ENCODE measurements at places on chromosomes 2 and 18.

- H3K27ac ChIP-seq, result no peak overlapping the region
- H3K4me3 ChIP-seq, result no peak overlapping the region
- H3K27me3 ChIP-seq, result no peaks in the 10 kb centered on the region
- no peaks in the 10 kb centered on the region for H3K36me3 ChIP-seq
Observed at GRCh38 chr2:16320716-16321115, 344.9 kb downstream of the CYRIA start.

DNA sequence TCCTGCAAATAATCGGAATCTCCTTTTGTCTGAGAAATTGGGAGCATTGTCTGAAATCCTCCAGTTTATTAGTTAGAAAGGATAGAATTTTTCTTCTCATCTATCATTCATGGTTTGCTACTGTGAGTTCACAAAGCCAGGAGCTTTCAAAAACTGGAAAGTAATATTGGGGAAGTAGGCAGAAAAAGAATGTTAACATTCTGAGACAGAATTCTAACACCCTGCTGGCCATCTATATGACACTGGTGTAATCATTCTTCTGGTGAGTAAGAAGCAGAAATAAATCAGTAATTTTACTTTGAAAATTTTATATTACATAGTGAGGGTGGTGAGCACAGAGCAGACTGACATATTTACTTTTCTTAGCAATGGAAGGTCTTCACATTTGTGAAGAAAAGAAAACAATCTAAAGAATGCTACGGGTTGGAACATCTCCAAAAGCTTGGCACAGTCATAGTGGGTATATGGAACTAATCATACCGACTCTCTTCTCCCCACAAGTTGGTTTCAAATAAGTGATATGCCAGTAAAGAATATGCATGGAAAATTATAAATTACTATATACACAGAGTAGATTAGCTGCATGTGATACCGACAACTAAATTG, 344.9 kb downstream of the LPIN1 start:
- no peak overlapping the region for H3K27ac ChIP-seq
- H3K4me3 ChIP-seq, result no peak overlapping the region
- H3K36me3 ChIP-seq, result peaks cover 1% of the 10 kb centered on the region
- H3K4me1 ChIP-seq, result no peaks in the 10 kb centered on the region

DNA sequence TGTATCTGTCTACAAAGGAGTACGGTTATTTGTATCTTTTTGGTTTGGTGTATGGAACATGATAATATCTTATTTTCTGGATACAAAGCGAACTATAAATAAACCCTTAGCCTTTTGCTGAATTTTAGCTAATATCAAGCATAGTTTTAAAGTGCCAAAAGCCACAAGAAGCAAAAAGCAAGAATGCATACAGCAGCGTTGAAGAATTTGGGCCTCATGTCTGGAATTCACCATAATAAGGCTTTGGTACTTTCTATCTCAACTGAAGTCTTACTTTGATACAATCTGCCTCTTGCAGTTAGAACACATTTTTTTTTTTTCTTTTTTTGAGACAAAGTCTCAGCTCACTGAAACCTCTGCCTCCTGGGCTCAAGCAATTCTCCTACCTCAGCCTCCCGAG, 151.5 kb downstream of the ERBB4 start:
- H3K4me3 ChIP-seq, result no peak overlapping the region
- H3K36me3 ChIP-seq, result no peaks in the 10 kb centered on the region
- H3K27ac ChIP-seq, result no peak overlapping the region
- DNase-seq, result no peak
- no peaks in the 10 kb centered on the region for H3K4me1 ChIP-seq

DNA sequence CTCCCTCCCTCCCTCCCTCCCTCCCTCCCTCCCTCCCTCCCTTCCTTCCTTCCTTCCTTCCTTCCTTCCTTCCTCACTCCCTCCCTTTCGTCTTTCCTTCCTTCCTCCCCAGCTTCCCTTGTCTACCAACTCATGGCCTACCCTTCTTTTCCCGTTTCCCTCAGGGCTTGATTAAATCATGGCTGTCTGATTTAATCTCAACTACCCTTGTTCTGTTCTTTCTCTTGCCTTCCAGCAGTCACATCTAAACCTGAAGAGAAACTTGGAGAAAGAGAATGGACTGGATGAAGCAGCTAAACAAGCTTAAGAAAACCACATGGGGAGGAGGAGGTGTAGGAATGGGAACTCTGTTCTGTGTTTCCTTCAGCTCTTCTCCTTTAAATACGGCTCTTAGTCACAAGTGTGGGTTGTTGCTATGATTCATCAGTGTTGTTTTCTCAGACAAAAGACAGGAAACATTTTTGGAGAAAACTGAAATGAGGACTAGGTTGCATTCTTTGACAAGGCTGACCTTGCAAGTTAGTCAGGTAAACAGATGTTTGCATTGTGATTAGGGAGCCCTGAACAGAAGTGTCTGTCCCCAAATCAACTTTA, 177.9 kb downstream of the LRRTM1 start:
- no peak overlapping the region for H3K27ac ChIP-seq
- no peak overlapping the region for H3K4me3 ChIP-seq
- no peaks in the 10 kb centered on the region for H3K27me3 ChIP-seq
- no peaks in the 10 kb centered on the region for H3K4me1 ChIP-seq

GRCh38 chr2:17592731-17593409, 52.4 kb downstream of the VSNL1 start:
- H3K27ac ChIP-seq, result no peak overlapping the region
- peaks cover 18% of the 10 kb centered on the region for H3K27me3 ChIP-seq
- no peaks in the 10 kb centered on the region for H3K36me3 ChIP-seq
- DNase-seq, result no peak

DNA sequence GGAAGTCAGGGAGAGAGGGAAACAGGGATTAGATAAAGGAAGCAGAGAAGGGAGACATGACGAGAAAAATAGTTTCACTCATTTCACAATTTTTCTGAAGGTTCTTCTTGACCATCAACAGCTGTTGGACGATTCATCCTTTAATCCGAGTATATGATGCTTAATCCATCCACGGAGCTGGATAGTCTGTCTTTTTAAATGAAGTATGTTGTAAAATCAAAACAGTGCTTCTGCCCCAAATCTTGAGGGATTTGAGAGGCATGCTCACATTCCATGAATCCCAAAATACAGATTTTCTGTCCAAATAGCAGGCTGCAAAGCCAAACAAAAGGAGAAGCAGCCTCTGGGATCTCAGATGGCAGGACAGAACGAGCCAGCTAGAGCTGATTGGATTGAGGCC, 47.5 kb downstream of the EPAS1 start:
- no peaks in the 10 kb centered on the region for H3K27me3 ChIP-seq
- DNase-seq, result no peak
- peaks cover 8% of the 10 kb centered on the region for H3K4me1 ChIP-seq
- no peak overlapping the region for H3K4me3 ChIP-seq
- no peaks in the 10 kb centered on the region for H3K36me3 ChIP-seq

GRCh38 chr18:5058768-5059695, 138.0 kb downstream of the AKAIN1 start:
- H3K36me3 ChIP-seq, result peaks cover 3% of the 10 kb centered on the region
- H3K4me1 ChIP-seq, result peaks cover 19% of the 10 kb centered on the region
- H3K27me3 ChIP-seq, result peaks cover 16% of the 10 kb centered on the region
- no peak overlapping the region for H3K4me3 ChIP-seq
- H3K27ac ChIP-seq, result no peak overlapping the region

GRCh38 chr2:68062680-68063387, at the start of gene C1D:
TSS of gene C1D (minus strand) at chr2:68063004. CDS start at chr2:68047310, 15,694 bp downstream.
- peaks cover 11% of the 10 kb centered on the region for H3K36me3 ChIP-seq
- peak within 1 kb of the TSS; percentile 97 for H3K27ac ChIP-seq
- DNase-seq, result peak; percentile 93
- H3K4me3 ChIP-seq, result peak within 1 kb of the TSS; percentile 92

- no peaks in the 10 kb centered on the region for H3K27me3 ChIP-seq
- H3K27ac ChIP-seq, result no peak overlapping the region
- no peaks in the 10 kb centered on the region for H3K36me3 ChIP-seq
- H3K4me1 ChIP-seq, result no peaks in the 10 kb centered on the region
Observed at GRCh38 chr18:69213842-69214241, 186.8 kb upstream of the DOK6 start.

GRCh38 chr2:216517447-216518225, 19.0 kb downstream of the RPL37A start:
- H3K4me1 ChIP-seq, result no peaks in the 10 kb centered on the region
- H3K27ac ChIP-seq, result no peak overlapping the region
- H3K27me3 ChIP-seq, result no peaks in the 10 kb centered on the region
- no peak overlapping the region for H3K4me3 ChIP-seq
- no peaks in the 10 kb centered on the region for H3K36me3 ChIP-seq
- DNase-seq, result no peak

GRCh38 chr18:77772177-77772576, 522.5 kb downstream of the GALR1 start:
- H3K4me3 ChIP-seq, result no peak overlapping the region
- no peak overlapping the region for H3K27ac ChIP-seq
- DNase-seq, result no peak
- peaks cover 12% of the 10 kb centered on the region for H3K27me3 ChIP-seq

DNA sequence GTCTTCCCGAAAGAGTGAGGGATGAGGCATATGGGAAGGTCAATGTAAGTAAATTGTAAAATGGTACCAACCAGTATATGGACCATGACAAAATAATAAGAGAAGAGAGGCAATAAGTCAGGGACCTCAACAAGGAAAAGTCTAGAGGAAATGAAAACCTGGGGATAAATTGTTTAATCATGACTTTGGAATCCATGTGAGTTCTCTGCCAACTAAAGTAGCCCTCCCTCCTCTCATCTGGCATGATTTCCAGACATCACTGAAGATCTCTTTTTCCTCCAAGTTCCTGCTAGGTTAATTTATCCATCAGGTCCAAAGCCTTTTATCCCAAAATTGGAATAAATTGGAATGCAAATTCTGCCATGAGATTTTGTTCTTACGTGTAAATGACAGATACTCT, 417.9 kb downstream of the NRXN1 start:
- no peak for DNase-seq
- H3K4me1 ChIP-seq, result no peaks in the 10 kb centered on the region
- H3K27ac ChIP-seq, result no peak overlapping the region
- no peaks in the 10 kb centered on the region for H3K36me3 ChIP-seq

DNA sequence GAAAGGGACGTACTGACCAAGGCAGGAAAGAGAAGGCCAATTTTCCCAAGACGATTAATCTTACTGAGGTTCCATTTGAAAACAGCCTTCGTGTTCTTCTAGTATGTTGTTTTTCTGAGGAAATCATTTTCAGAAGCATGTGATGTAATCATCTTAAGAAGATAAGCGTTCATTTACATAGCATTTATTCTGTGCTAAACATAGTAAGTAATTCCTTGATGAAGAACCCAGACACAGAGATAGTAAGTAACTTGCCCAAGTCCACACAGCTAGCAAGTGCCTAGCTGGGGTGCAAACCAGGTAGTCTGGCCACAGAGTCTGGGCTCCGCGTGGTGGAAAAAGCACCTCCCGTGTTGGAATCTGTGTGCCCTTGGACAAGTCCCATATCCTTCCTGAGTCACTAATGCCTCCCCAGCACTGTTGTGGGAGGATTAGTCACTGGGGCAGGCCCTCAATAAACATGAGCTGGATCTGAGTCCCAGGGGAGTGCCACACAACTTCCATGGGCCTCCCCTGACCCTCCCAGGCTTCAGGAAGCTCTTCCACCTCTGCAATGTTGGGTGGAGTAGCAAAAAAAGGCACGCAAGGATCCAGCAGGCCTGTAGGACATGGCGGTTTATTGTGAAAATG, 26.9 kb upstream of the ASAP2 start:
- peaks cover 53% of the 10 kb centered on the region for H3K27me3 ChIP-seq
- H3K4me1 ChIP-seq, result no peaks in the 10 kb centered on the region
- no peak overlapping the region for H3K27ac ChIP-seq

DNA sequence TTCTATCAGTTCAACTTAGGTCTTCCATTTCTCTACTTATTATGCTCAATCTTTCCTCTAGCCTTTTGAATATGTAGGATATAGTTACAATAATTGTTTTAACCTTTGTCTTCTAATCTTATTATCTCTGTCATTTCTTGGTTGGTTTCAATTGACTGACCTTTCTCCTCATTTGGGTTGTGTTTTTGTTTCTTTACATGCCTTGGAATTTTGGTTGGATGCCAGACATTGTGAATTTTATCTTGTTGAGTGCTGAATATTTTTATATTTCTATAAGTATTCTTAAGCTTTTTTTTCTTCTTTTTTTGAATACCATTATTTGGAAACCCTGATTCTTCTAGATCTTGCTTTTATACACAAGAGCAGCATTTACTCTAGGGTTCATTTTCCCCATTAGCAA, 30.7 kb upstream of the TMEM247 start:
- peaks cover 10% of the 10 kb centered on the region for H3K27me3 ChIP-seq
- no peak overlapping the region for H3K4me3 ChIP-seq
- H3K4me1 ChIP-seq, result peaks cover 5% of the 10 kb centered on the region
- no peak for DNase-seq
- no peak overlapping the region for H3K27ac ChIP-seq

GRCh38 chr2:45450634-45451033, 160.4 kb downstream of the SRBD1 start:
- H3K4me3 ChIP-seq, result no peak overlapping the region
- H3K4me1 ChIP-seq, result no peaks in the 10 kb centered on the region
- peaks cover 2% of the 10 kb centered on the region for H3K36me3 ChIP-seq
- H3K27ac ChIP-seq, result no peak overlapping the region

- H3K27ac ChIP-seq, result no peak overlapping the region
- no peak for DNase-seq
- H3K27me3 ChIP-seq, result no peaks in the 10 kb centered on the region
- H3K4me3 ChIP-seq, result no peak overlapping the region
Observed at GRCh38 chr2:42706836-42707235, 57.1 kb downstream of the OXER1 start.

GRCh38 chr18:41482501-41482900, 472.5 kb upstream of the PIK3C3 start:
- no peaks in the 10 kb centered on the region for H3K4me1 ChIP-seq
- no peak for DNase-seq
- no peak overlapping the region for H3K4me3 ChIP-seq
- no peaks in the 10 kb centered on the region for H3K27me3 ChIP-seq

GRCh38 chr2:14756122-14756541, 123.6 kb downstream of the LRATD1 start:
- DNase-seq, result no peak
- H3K4me3 ChIP-seq, result no peak overlapping the region
- no peaks in the 10 kb centered on the region for H3K27me3 ChIP-seq
- no peak overlapping the region for H3K27ac ChIP-seq
- H3K4me1 ChIP-seq, result no peaks in the 10 kb centered on the region
- no peaks in the 10 kb centered on the region for H3K36me3 ChIP-seq

DNA sequence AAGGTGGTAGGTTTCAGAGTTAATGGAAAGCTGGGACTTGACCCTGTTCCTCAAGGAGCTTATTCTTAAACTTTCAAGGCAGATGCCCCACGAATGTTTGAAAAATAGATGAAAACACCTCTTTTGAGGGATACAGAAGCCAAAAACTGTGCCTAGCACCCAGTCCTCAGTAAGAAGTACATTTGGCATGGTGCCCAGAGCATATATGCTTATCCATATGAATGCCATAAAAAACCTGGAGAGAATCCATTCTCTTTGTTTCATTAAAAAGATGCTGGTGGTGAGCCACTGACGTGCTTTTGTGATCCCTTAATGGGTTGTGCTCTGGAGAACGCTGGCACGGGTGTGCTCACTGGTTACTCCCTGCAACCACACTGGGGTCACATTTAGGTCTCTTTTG, 69.0 kb downstream of the IL1R2 start:
- H3K36me3 ChIP-seq, result no peaks in the 10 kb centered on the region
- DNase-seq, result no peak
- H3K27me3 ChIP-seq, result peaks cover 2% of the 10 kb centered on the region
- no peaks in the 10 kb centered on the region for H3K4me1 ChIP-seq
- no peak overlapping the region for H3K4me3 ChIP-seq

- DNase-seq, result no peak
- no peaks in the 10 kb centered on the region for H3K36me3 ChIP-seq
- no peak overlapping the region for H3K4me3 ChIP-seq
- no peak overlapping the region for H3K27ac ChIP-seq
- H3K4me1 ChIP-seq, result no peaks in the 10 kb centered on the region
- peaks cover 65% of the 10 kb centered on the region for H3K27me3 ChIP-seq
Observed at GRCh38 chr2:223613017-223613950, 11.1 kb upstream of the SCG2 start.

- H3K4me1 ChIP-seq, result no peaks in the 10 kb centered on the region
- no peak overlapping the region for H3K4me3 ChIP-seq
- H3K36me3 ChIP-seq, result no peaks in the 10 kb centered on the region
Observed at GRCh38 chr2:182694189-182694588, 21.9 kb upstream of the DNAJC10 start.

Measured in central memory CD8-positive, alpha-beta T cell (primary cell).